Esophagus squamous epithelium (tissue), 5 donors: ENCODE measurements at places on chromosomes 13 and 19. TPM values are rescaled to one million over a fixed set of nuclear protein-coding genes. Genes with fewer than 3 reads are reported as not detected.

- DNase-seq, result no peak
Measured at GRCh38 chr19:54461613-54462012, 2.0 kb downstream of the LENG9 start.

Gene C1QTNF9B
- not detected for total RNA-seq

Gene TSSK6
- 1.7 TPM for total RNA-seq

Gene CADM4
- 10.9 TPM for total RNA-seq
